ENCODE measurements at places on chromosomes 6 and 20. TPM values are rescaled to one million over a fixed set of nuclear protein-coding genes. Genes with fewer than 3 reads are reported as not detected.

CCN2 gene
- total RNA-seq: 36.8 TPM

PTGIS gene
- total RNA-seq: 51.7 TPM

DNA sequence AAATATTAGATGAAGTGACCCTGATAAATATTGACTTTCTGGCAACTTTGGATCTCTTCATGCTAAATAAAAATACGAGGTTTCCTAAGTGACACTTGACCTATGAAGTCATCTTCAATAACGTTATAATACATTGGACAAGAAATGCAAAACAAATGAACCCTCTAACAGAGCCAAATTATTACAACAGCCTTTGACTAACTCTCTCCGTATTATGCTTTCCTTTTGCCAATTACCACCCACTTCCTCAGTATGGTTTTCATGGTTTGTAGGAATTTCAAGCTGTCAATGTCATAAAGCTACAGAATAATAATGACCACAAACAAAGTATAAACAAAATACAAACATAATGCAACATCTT lies 210.5 kb downstream of the MOXD1 start:
- DNase-seq: no peak

DNA sequence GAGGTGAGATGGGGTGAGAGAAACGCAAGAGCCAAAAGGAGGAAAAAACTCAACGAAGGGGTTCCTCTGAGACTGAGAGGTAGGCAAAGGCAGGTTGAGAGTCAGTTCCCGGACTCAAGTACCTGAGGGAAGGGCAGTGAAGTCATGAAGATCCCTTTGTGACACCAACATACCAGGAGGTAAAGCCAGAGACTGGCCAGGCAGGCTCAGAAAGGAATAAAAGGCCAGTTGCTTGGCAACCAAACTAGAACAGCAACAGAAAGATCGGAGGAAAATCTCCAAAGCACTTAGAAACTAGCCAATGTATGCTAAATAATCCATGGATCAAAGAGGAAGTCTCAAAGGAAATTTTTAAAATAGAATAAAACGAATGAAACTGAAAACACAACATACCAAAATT lies 209.8 kb upstream of the PROKR2 start:
- DNase-seq: no peak

GRCh38 chr6:87281426-87281825 lies 41.0 kb upstream of the SMIM8 start:
- no peak for DNase-seq

SAPCD1 gene
- not detected for total RNA-seq

DNA sequence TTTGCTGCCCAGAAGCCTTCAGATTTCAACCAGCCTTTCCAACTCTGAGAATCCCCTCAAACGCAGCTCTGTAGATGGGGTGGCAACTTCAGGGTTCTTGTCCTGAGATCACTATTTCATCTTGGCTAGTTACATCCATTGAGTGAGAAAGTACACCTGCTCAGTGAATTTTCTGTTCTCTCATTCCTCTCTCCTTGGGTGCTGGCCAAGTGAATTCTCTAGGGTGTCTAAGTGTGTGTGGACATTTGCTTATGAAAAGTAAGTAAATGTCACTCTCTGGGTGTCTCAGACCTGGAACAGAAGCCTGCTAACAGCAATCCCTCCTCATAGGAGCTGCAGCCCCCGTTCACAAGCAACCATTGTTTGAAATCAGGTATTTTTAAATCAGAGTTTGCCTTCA lies 3.8 kb downstream of the RIN2 start:
- DNase-seq: no peak

GRCh38 chr20:14337400-14338171 lies at the start of gene FLRT3:
TSS of gene FLRT3 (minus strand) at chr20:14337612. CDS start at chr20:14327506, 10,106 bp downstream.
- peak; percentile 67 for DNase-seq

BPIFB1 gene
- not detected for total RNA-seq

GRCh38 chr20:60465439-60465838 lies 507.2 kb downstream of the CDH26 start:
- no peak for DNase-seq

PNLDC1 gene
- total RNA-seq: 0.31 TPM

DNA sequence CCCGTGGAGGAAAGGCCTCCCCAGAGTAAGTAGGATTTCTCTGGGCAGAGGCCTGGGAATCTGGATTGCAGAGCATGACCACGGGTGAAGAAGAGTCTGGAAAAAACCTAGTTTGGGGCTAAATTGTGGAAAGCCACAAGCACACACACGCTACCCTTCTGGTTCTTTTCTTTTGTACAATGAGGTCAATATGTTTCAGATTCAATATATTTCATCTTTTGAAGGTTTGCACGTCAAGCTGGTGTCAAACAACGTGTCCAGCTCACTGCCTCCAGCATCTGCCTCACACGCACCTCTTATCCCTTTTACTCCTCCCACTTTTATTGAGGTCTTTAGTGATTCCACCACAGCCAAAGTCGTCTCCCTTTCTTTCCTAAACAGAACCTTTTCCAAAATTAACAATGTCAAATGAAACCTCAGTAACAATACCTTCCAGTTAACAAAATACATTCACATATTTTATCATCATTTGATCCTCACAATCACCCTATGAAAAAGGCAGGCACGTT lies 773 bp upstream of the EPB41L2 start:
- DNase-seq: peak; percentile 37

- no peak for DNase-seq
Observed at GRCh38 chr6:42175860-42176259, 2.7 kb downstream of the GUCA1A start.

GRCh38 chr6:34799547-34799946 lies 7.7 kb downstream of the BLTP3A start:
- no peak for DNase-seq

- no peak for DNase-seq
Observed at GRCh38 chr20:46898423-46898822, 3.8 kb downstream of the EYA2 start.

ZSCAN31 gene
- 18.4 TPM for total RNA-seq

DNA sequence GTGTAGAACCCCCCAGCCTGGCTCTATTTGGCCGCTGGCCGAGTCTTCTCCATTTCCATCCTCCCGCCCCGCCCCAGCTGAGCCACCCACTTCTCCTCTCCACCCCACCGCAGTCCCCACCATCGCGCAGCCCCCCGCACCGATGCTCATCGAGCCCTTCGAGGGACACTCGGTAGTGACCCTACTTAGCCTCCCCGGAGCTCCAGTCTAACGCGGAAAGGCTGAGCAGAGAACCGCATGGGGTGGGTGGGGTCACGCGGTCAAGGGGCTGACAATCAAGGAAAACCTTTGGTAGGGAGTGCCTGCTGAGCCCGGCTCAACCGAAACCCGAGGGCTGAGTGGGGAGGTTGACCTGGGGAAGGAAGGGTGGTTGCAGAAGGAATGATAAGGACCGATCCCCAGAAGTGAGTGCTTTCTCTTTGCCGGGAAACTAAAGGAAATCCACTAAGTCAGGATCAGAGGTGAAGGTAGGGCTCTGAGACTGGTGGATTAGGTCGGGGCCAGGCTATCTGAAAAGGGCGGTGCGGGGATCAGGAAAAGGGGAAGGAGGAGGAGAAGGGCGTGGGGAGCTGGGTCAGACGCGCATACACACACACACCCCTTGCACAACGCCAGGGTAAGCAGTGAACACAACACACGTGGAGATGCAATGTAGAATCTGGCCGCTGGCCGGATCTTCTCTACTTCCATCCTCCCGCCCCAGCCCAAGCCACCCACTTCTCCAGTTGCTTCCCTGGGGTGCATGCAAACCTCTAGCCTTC lies 49.8 kb downstream of the CPXM1 start:
- peak; percentile 70 for DNase-seq

- no peak for DNase-seq
Observed at GRCh38 chr6:37984578-37984977, 165.1 kb downstream of the ZFAND3 start.

- DNase-seq: no peak
Observed at GRCh38 chr20:37593710-37594109, 66.0 kb upstream of the BLCAP start.

DNA sequence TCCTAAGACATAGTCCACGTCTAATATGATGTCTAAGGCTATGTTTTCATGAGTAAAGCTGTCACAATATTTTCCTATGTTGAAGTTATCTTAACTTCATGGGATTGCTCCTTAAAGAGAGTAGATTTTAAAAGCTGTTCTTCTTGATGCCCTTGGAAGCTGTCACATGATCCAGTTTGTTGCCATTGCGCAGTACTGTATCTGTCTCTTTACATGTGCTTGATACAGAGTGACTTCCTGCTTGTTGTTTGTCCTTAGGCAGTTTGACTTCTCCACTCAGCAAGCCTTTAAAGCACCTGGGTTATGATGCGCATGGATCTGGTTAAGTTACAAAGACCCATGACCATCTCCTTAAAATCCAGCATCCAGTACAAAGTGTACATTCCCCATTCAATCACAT lies 85.4 kb downstream of the CDYL start:
- no peak for DNase-seq

- no peak for DNase-seq
Observed at GRCh38 chr6:152225241-152225934, 411.8 kb downstream of the SYNE1 start.

GRCh38 chr6:106659859-106660258 lies 30.5 kb downstream of the QRSL1 start:
- DNase-seq: no peak

- no peak for DNase-seq
Observed at GRCh38 chr6:15341311-15342001, 95.6 kb downstream of the JARID2 start.

DNA sequence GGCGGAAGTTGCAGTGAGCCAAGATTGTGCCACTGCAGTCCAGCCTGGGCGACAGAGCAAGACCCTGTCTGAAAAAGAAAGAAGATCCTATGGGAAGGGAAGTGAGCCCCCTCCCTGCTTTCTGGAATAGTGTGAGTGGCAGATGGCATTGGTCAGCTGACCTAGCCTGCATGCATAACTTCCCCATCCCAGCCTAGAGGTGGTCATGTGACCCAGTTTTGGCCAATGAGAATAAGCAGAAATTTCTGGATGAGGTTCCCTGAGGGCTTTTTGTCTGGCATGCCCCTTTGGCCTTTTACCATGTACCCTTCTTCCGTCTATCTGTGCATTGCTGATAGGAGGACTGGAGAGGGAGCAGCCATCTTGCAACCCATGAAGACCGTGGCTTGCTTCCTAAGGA lies 269.3 kb downstream of the NRN1 start:
- no peak for DNase-seq

- DNase-seq: no peak
Observed at GRCh38 chr6:20427856-20428255, 26.2 kb downstream of the E2F3 start.

- no peak for DNase-seq
Observed at GRCh38 chr6:143621159-143621873, 56.4 kb upstream of the PHACTR2 start.

GRCh38 chr20:58028123-58028522 lies 200.3 kb downstream of the ANKRD60 start:
- DNase-seq: no peak

- DNase-seq: no peak
Observed at GRCh38 chr6:5540370-5540769, 279.1 kb downstream of the FARS2 start.

- no peak for DNase-seq
Observed at GRCh38 chr6:110665600-110665999, 149.7 kb downstream of the CDK19 start.

DNA sequence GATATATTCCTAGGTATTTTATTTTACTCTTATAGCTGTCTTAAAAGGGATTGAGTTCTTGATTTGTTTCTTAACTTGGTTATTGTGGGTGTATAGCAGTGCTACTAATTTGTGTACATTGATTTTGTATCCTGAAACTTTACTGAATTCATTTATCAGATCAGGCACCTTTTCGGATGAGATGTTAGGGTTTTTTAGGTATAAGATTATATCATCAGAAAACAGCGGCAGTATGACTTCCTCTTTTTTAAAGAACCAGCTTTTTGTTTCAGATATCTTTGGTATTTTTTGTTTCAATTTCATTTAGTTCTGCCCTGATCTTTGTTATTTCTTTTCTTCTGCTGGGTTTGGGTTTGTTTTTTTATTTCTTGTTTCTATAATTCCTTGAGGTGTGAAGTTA lies 382.4 kb upstream of the ADGRB3 start:
- DNase-seq: no peak

DNA sequence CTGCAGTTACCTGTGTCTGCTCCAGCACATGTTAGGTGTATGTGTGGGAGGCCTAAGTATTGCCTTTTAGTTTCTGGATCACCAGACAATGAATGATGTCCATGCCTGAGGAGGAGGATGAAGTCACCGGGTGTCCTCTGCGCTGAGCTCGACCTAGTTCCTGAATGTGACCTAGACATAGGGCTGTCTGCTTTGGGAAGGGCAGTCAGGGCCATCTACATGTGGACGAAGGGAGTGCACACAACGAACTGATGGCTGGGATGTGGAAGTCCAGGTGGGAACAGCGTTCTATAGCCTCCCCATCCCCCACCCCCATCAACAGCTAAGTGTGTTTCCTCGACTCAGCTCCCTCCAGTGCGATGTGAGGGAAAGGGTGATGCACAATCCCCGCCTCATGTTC lies 186.3 kb downstream of the QKI start:
- DNase-seq: no peak

GRCh38 chr6:125019918-125020317 lies 57.7 kb downstream of the RNF217 start:
- peak; percentile 32 for DNase-seq

GRCh38 chr6:150118627-150119026 lies 24.2 kb upstream of the PPP1R14C start:
- DNase-seq: no peak

- DNase-seq: no peak
Observed at GRCh38 chr6:44423306-44423705, 35.8 kb downstream of the CDC5L start.

DNA sequence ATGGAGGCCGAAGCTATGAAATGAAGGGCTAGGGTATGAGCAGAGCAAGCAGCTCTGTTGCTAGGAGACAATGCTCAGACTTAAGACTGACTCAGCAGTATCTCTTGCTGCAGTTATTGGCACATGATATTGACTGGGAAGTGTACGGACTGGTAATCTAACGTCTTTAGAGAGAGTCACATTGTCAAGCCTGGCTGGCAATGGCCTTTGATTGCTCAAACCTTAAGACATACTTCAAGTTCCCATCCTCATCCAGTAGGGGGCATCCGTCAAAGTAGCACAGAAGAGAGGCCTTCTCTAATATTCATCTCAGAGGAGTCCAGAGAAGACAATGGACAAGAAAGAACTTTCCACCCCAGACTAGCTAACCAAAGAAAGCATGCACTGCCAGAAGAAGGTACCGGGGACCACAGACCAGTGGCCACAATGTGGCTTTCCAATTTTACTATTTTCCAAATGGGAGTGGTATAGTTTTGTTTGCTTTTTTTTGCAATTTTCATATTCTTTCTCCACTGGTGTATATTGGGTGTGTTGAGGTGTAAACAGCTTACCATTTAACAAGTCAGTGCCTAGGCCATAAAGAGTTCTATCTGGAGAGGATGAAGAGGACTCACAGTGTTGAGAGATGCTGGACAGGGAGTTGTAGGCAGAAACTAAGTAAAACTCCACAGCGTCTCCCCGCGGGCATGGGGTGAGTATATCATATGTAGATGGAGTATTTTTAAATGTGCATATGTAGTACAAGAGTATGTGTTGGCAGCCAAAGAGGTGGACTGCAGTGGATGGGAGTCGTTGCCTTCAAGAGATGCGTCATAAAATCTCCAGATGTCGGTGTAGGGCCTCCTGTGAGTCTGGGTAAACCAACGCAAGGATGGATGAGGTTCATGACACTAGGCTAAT lies 36.7 kb downstream of the LRFN2 start:
- DNase-seq: no peak

Data from right cardiac atrium (tissue), 5 donors.